ENCODE measurements at places on chromosomes 3 and 15.

DNA sequence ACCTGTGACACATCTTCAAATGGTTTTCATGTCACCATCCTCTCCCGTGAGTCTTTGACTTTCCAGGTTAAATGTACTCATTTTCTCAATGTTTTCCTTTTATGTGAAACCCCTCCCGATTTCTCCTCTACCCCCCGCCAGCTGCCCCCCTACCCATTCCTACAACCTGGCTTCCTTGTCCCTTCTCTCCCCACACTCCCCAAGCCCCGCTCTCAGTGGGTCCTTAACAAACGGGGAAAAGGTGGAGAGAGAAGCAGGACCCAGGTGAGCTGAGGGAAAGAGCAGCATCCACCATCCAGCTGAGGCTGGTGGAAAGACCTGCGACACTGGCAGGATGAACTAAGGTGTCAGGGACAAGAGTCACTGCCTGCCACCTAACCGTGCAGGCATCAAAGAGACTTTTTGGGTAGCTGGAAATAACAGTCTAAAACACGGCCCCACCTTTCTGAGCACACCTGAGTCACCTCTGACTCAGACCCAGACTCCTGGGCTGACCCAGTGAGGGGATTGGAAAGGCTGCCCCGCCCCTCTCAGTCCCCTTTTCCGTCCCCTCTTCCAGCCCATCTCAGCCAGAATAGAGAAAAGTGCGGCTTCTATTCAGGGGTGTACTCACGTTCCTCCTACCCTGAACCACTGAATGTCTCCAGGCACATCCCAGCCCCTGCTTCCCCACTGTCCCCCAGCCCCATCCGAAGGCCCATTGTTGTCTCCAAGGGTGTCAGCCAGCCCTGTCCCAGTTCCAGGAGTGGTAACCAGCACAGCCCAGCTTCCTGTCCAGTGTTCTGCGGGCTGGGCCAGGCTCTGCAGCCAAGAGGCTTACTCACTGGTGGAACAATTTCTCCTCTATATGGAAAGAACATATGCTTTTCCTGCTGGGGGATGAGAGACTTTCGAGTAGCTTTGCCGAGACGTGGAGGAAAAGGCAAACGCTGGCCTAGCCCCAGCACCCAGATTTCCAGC lies 20.4 kb downstream of the ISG20 start:
- peak; percentile 90 for DNase-seq

GRCh38 chr3:79199966-79200365 lies 567.8 kb downstream of the ROBO1 start:
- DNase-seq = no peak

DNA sequence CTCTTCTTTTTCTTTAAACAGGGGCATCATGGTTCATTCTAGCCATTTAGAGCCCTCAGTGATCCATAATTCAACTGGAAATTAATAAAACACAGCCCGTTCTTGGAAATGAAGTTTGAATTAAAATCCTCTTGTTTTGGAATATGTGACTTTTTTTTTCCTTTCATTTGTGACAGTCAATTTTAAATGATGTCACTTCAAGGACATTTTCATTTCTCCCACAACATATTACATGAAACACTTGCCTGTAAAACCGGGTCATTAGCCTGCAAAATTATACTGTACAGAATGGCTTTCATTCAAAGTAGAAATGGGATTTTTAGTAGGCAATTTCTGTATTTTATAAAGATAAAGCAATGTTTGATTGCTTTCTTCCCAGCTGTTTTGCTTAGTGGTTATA lies 789 bp upstream of the SEMA6D start:
- no peak for DNase-seq

DNA sequence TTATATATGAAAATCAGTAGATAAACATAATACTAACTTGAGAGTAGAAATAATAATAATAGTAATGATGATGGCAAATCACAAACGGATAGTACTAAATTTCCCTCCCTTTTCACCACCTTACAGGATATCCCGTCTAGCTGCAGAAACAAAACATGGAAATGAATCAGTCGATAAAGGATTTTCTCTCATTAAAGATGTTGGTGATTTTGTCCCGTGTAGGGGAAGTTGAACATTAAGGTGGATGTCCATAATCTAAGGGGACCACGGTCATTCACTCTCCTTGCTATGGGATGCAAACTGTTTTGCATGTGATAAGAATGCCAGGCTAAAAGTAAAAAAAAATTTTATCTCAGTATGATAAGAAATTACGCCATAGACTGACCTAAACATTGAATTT lies 1027.7 kb upstream of the NR2F2 start:
- no peak for DNase-seq

DNA sequence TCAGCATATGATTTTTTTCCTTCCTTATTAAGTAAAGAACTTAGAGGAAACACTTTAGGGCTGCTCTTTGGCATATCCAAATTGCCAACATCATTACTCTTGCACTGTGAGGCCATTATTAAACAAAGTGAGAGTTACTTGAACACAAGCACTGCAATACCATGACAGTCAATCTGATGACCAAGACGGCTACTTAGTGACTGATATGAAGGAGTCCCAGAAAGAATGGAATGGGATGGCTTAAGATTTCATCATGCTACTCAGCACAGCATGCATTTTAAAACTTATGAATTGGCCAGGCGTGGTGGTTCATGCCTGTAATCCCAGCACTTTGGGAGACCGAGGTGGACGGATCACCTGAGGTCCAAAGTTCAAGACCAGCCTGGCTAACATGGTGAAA lies 55.2 kb downstream of the FAM98B start:
- no peak for DNase-seq

- DNase-seq = no peak
Observed at GRCh38 chr3:106839576-106840280, 537.5 kb upstream of the CCDC54 start.

GRCh38 chr15:64530918-64531317 lies 70.5 kb downstream of the ZNF609 start:
- DNase-seq = no peak

- peak; percentile 85 for DNase-seq
Observed at GRCh38 chr3:169668957-169669741, 5.6 kb upstream of the MECOM start.

GRCh38 chr3:19487386-19487785 lies 339.1 kb downstream of the KCNH8 start:
- no peak for DNase-seq

- DNase-seq = no peak
Observed at GRCh38 chr3:143167969-143168854, 48.6 kb downstream of the CHST2 start.

DNA sequence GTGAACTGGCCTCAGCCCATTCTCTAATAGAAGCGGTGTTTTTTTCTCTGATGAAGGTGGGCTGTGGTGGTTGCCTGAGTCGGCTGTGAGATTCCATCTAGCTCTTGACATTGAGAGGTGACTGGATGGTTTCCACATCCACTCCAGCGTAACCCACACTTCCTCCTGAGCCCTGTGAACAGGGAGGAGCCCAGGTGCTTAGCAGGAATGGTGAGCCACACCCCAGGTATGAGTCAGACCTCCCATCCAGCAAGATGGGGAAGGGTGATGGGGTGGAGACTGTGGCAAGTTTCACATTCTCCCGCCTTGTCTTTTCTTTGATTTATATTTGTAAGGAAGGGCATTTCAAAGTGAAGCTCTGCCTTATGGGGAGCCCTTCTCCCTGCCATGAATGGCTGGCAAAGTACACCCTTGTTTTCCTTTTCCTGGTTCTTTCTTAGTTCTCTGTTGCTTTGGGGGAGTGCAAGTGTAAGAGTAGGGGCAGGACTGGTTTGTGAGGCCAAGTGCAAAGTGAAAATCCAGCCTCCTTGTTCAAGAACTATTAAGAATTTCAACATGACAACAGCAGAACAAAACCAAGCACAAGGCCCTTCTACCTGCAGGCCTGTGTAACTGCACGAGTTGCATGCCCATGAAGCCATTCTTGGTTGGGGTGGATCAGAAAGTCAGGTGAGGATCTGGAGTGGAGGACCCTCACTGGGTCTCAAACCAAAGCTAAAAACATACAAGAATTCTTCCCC lies 4.6 kb upstream of the TPRG1 start:
- no peak for DNase-seq

DNA sequence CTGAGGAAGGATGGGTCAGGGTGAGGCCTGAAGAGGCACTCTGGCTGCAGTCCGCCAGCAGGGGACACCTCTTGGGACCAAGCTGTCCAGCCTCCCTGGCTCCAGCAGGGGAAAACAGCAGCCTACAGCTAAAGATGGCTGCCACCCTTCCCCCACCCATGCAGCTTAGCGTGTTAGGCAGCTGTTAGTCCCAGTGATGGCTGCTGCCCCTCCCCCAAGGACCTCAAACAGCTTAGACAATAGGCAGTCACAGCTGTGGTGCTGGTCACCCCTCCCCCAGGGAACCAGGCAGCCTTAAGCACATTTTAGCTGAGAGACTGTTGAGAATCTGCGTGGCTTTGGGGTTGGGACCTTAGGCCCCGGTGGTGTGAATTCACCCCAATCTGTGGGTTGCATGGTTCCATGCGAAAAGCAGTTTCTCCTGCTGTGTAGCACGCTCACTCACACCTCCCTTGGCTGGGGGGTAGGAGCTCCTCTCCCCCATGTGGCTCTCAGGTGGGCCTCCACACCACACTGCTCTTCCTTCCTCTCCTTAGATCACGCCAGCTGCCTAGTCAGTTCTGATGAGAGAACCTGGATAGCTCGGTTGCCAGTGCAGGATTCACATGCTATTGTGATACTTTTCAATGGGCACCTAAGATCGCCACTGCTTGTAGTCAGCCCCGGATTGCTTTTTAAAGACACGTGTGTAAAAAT lies 140.5 kb upstream of the CADPS start:
- peak; percentile 25 for DNase-seq

DNA sequence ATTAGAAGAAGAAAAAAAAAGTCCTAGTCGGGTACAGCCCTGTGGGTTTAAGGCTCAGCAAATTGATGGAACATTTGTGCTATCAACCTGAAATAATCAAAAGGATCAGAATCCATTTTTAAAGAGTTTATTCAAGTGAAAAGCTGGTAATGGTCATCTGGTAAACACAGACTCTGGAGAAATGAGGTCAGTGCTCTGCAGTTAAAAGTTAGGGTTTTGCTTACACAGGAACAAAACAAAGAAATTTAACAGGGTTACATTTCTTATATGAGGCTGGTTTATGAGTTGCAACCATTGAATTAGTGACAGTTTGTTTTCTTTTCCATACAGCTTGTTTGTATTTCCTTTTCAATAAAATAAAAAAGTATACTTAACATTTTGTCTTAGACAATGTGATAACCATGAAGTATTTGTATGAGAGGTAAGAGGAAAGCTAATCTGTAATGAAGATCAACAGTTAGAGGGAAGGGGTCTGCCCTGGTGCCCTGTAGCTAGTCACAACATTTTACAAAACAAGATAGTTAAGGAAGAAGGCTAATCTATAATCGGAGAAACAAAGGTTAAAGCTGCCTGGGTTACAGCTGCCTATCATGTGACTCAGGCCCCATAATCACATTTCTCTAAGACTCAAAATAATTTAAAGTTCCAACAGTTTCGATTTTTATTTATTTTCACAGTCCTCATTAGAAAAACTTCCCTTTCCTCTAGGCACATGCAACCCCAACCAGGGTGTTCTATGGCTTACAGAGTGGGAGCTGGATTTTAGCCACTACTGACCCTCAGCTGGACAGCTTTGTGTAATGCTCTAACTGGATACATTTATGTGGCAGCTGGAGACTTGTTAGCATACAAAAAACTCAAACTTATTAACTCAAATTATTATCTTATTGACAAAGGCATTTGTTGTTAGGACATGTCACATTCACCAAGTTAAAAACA lies 98.1 kb upstream of the ACP3 start:
- DNase-seq = no peak

DNA sequence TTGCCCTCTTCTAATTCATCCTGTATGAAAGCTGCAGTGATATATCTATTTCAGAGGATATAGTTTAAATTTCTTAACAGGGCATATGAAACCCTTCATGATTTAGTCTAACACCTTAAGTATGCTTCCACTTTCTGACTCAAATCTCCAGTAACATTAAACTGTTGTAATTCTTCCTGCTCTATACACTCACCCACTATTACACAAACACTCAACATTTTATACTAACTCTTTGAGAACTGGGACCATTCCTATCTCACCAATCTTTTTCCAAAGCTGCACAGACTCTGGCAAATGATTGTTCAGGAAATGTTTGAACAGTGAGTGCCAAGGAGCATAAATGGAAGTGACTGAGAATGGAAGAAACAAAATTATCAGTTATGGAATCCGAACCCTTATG lies 560.4 kb upstream of the DPPA4 start:
- no peak for DNase-seq

GRCh38 chr15:63513271-63513670 lies 8.9 kb downstream of the USP3 start:
- no peak for DNase-seq

DNA sequence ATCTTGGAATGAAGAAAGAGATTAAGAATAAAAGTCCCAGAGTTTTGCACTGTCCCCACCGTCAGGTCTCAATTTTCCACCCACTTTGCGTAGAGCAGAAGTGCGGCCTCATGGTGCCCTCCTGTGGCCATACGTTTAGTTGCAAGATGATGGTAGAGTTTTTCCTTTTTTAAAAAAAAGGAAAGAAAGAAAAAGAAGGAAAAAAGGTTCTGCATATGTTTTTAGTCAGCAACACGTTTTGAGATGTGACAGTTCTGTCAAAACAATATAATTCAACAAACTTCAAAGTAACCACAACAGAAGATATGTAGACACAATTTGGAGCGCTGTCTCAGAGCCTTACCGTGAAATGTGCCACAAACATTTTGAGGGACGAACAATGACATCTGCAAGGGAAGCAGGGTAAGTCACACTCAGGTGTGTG lies 24.6 kb downstream of the EBLN2 start:
- peak; percentile 63 for DNase-seq

- DNase-seq = no peak
Observed at GRCh38 chr3:48477959-48478520, 25.9 kb downstream of the SHISA5 start.

GRCh38 chr3:161388855-161389254 lies 17.5 kb upstream of the SPTSSB start:
- no peak for DNase-seq

GRCh38 chr15:45326741-45327140 lies 51.6 kb downstream of the GATM start:
- no peak for DNase-seq

GRCh38 chr3:152270937-152271336 lies 2.2 kb downstream of the MBNL1 start:
- no peak for DNase-seq

- no peak for DNase-seq
Observed at GRCh38 chr3:143241481-143241951, 121.9 kb downstream of the CHST2 start.

DNA sequence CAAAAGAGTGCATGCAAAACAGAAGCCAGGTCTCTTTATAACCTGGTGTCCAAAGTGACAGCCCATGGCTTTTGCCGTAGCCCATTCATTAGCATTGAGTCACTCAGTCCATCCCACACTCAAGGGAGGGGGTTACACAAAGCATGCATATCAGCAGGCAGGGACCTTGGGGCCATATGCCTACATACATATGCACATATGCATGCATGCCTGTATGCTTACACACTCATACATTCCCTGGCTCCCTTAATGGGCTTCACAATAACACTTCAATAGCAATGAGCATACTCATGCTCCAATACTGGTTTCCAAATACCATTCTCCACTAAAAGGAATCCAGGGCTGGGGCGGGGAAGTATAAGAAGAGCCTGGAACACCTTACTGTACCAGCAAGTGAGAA lies 22.0 kb downstream of the TRPM1 start:
- DNase-seq = no peak
